ENCODE measurements at places on chromosomes 12 and 14. TPM values are rescaled to one million over a fixed set of nuclear protein-coding genes. Genes with fewer than 3 reads are reported as not detected.

Gene TMEM119
- not detected for total RNA-seq

GRCh38 chr14:74492776-74493342, at the start of gene NPC2:
TSS of gene NPC2 (minus strand) at chr14:74493305. CDS start at chr14:74493274, 31 bp downstream.
- H3K27ac ChIP-seq = peak within 1 kb of the TSS; percentile 89
- H3K36me3 ChIP-seq = peaks cover 14% of the 10 kb centered on the region
- peaks cover 21% of the 10 kb centered on the region for H3K4me1 ChIP-seq
- H3K4me3 ChIP-seq = peak within 1 kb of the TSS; percentile 93

DNA sequence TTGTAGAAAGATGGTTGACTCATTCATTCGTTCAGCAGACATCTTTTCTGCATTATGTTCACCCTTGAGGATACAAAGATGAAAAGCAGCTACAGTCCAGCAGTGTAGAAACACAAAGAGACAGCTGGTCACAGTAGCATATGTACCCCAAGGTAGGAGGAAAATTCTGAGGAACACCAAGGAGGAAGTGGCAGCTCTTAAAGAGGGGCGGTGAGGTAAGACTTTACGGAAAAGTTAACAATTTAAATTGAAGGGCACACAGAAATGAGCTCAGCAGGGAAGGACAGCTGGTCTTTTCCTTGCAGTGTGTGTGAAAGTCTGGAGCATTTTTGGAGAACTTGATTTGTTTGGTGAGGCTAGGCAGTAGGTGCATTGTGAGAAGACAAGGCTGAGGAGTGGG, 3.5 kb downstream of the SLC35E3 start:
- H3K27me3 ChIP-seq = no peaks in the 10 kb centered on the region
- no peak for DNase-seq
- peaks cover 35% of the 10 kb centered on the region for H3K36me3 ChIP-seq
- no peak overlapping the region for H3K27ac ChIP-seq

GRCh38 chr14:53152887-53153701, at the start of gene DDHD1:
TSS of gene DDHD1 (minus strand) at chr14:53153323. CDS start at chr14:53153098, 225 bp downstream.
- H3K36me3 ChIP-seq = peaks cover 30% of the 10 kb centered on the region
- peak; percentile 82 for DNase-seq
- H3K4me1 ChIP-seq = peaks cover 45% of the 10 kb centered on the region
- H3K27ac ChIP-seq = peak within 1 kb of the TSS; percentile 100
